Stimulated activated CD4-positive, alpha-beta T cell treated with anti-CD3 and anti-CD28 coated beads, Interleukin-12 subunit alpha, Interleukin-12 subunit beta, amount 100 ng/mL, for 4 hours (primary cell): ENCODE measurements at places on chromosomes 11 and 22.

GRCh38 chr11:89125298-89125697, 52.4 kb upstream of the TYR start:
- DNase-seq = no peak

GRCh38 chr11:133181066-133181465, 351.2 kb downstream of the OPCML start:
- DNase-seq = no peak

GRCh38 chr22:16834971-16835370, 9.8 kb upstream of the XKR3 start:
- no peak for DNase-seq

DNA sequence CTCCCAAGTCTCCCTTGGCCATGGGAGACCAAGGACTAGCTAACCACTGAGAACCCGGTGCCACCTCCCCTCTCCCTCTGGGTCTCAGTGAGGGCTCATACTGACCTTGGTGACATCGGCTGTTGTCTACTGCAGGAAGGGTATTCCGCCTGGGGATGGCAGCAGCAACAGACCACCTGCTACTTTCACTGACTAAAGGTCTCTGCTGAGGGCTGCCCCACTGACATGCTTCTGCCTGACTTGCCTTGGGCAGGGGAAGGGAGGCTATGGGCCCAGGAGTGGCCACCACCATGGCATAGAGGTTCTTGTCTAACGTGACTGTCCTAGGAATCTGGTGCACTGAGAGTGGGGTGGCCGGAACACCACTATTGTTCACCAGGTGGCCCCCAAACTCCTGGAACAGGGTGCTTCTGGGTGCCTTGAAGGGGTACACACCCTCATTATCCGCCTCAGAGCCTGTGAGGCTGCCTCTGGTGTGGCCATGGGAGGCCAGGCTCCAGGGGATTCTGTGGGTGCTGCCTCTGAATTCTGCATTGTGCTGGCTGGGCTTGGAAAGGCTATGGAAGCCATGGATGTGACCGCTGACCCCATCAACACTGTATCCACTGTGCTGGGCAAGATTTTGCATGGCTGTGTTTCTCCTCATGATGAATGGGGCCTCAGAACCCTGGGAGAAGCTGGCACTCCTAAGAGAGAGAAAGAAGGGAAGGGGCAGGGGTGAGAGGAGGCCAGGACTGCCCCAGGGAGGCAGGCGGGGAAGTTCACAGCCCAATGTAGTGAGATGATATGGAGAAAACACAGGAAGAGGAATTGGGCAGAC, 38.3 kb downstream of the GAB4 start:
- DNase-seq = no peak

- no peak for DNase-seq
Measured at GRCh38 chr11:32722255-32722654, 72.2 kb downstream of the CCDC73 start.

- no peak for DNase-seq
Measured at GRCh38 chr22:29054251-29054767, 7.3 kb downstream of the C22orf31 start.
